ENCODE measurements at places on chromosomes 16 and 17.

DNA sequence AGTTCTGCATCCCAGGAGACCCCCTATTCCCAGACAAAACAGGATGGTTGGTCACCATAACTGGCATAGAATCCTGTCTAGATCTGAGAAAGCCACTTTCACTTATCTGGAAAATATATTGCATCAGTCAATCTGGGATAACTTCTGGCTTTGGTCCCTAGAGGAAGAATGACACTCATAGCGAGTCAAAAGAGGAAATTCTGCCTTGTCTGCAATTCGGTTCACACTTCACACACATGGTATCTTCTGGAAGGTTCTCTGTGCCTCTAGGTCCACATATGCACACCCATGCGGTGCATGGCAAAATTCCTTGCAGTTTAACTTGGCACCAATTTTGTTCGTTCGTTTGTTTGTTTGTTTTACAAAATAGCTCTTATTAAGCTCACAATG is 49.2 kb upstream of the WSCD1 start:
- DNase-seq = no peak

DNA sequence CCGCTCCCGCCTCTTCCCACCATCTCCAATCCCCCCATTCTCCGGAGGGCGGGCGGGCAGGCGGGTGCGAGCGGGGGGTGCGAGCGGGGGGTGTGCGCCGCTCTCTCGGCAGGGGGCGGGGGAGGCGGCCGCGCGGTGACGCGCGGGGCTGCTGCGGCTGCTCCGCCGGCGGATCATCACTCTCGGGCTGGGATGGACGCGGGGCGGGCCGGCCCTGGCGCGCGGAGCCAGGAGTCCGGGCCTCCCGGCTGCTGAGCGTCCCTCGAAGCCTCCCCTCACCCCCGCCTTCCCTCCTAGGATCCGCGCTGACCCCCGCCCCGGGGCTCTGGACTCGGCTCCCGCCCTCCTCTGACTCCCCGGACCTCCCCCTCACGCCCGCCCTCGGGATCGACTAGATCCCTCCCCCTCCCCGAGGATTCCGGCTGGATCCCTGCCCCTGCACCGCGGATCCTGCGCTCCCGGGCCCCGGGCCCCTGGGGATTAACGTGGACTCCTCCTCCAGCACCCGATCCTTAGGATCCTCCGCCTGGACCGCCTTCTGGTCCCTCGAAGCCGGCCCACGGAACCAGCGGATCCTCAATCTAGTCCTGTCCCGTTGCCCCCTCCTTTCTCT is 946 bp upstream of the TMEM256 start:
- DNase-seq = no peak

DNA sequence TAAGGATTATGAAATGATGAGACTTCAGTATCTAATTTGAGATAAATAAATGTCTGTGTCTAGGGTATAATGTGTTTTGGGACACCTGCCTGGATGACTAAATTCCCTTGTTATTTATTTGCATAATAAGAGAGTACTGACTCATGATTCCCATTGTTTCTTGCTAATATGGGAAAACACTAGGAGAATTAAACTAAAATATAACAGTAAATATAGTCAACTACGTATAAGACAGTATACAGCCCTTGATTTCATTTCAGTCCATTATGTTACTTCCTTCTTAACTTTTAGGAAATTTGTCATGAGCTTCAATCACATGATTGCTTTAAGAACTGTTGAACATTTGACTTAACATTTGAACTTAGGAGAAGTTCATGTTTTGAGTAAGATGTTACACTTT is 62.4 kb downstream of the VMP1 start:
- no peak for DNase-seq

DNA sequence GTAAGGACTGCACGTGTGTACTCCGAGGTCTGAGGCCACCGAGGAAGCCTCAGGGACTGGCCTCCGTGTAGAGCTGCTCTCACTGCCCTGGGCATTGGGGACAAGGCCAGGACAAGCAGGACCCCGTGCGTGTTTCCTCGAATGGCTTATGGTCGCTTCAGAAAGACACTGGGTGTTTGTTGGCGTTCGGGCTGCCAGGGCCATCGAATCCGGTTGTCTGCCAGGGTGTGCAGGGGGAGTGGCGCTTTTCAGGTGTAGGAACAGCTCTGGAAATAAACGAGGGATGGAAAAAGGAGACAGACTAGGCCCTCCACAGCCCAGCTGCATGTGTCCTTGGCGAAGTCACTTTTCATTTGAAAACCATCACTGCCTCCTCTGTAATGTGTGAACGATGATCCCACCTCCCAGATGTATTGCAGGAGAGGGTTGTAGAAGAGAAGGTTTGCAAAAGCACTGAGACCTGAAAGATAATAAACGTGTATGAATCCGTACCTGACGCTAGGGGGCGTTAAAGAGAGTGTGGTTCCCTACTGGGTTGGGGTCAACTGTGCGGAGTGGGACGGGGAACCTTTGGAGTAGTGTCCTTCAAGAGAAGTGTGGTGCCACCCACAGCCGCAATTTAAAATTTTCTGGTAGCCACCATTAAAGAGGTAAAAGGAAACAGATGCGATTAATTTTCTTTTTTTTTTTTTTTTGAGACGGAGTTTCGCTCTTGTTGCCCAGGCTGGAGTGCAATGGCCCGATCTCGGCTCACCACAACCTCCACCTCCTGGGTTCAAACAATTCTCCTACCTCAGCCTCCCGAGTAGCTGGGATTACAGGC is 2.1 kb upstream of the ZSCAN10 start:
- DNase-seq = peak; percentile 67

DNA sequence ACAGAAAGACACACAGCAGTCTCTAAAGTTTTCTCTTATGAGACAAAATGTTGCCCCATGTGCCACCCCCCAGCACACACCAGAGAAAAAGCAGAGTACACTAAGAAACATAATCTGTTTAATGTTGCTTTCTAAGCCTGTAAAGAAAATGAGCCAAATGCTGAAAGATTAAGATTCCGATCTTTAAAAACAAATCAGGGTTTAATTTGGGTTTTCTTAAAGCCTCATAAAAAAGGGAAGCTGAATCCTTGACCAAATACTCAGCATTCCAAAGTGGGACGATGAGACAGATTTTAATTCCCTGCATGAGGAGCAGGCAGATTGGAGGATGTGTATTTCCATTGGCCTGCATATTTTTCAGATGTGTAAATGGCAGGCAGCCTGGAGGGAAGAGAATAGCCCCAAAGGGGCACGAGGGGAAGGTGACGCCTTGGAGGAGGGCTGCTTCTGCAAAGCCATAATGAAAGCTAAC is 118.4 kb downstream of the COPRS start:
- DNase-seq = no peak

GRCh38 chr17:75673487-75673886 is 6.3 kb downstream of the SAP30BP start:
- no peak for DNase-seq

DNA sequence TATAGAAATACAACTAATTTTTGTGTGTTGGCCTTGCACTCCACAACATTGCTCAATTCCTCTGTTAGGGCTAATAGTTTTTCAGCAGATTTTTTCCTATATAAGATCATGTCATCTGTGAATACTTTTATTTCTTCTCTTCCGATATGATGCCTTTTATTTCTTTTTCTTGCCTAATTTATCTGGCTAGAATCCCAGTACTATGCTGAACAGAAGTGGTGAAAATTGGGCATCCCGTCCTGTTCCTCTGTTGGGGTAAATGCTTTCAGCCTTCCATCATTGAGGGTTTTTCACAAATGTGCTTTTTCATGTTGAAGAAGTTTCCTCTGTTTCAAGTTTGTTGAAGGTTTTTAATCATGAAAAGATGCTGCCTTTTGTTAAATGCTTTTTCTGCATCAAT is 22.7 kb upstream of the TNFRSF13B start:
- no peak for DNase-seq

DNA sequence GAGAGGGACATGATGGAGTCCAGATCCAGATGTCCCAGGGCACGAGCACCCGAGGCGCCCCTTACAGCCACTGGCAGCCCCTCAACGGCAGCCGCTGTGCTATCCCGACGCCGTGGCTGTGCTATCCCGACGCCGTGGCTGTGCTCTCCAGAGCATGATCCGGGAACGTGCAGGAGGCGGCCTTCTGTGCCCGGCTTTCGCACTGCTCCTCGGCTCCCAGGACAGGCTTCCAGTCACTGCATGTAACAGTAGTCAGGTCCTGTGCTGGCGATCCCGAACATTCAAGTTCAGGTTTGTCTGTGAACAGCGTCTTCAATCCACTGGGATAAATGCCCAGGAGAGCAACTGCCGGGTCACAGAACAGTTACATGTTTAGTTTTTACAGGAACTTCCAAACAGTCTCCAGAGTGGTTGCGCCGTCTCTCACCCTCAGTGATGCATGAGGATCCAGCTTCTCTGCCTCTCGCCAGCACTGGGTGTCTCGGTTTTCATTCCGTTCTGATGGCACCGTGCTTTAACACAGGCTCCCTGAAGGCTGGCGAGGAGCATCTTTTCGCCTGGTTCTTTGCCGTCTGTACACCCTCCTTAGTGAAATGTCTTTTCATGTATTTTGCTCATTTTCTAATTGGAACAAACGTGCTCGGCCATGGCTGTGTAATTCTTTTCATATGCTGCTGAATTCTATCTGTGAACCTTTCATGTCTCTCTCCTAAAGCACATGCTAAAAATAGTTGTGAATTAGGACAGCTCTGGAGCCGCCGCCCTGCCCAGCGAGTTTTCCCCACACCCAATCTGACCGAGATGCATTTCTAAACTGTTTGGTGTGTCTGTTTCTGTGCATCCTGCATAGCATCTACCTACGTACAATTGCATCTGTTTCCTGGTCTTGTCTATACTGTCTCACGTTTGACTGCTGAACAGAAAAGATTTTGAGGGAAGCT is 72.6 kb upstream of the METRNL start:
- no peak for DNase-seq

- no peak for DNase-seq
Observed at GRCh38 chr16:14284371-14284770, 213.3 kb downstream of the MRTFB start.

- DNase-seq = no peak
Observed at GRCh38 chr17:8708025-8708461, 36.6 kb downstream of the CCDC42 start.

DNA sequence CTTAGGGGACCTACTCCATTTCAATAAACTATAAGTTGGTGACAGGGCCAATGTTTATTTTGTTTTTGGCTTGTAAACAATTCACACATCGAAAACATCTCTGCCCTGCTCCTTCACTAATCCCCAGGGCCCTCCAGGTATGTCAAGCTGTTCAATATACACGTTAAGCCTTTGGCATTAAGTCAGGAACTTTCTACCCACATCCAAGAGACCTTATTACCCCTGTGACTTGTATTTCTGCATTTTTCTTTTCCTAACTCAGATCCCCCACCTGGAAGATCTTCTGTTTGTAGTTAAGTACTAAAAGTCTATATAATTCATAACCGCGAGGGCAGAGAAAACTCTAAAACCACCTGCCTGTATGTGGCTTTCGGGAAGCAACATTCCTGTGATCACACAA is 106.8 kb upstream of the AXIN2 start:
- DNase-seq = no peak

GRCh38 chr16:63349961-63350360 is 1313.7 kb upstream of the CDH8 start:
- no peak for DNase-seq

GRCh38 chr17:13952009-13952750 is 117.1 kb upstream of the COX10 start:
- no peak for DNase-seq

GRCh38 chr17:72340836-72341235 is 220.0 kb downstream of the SOX9 start:
- no peak for DNase-seq

DNA sequence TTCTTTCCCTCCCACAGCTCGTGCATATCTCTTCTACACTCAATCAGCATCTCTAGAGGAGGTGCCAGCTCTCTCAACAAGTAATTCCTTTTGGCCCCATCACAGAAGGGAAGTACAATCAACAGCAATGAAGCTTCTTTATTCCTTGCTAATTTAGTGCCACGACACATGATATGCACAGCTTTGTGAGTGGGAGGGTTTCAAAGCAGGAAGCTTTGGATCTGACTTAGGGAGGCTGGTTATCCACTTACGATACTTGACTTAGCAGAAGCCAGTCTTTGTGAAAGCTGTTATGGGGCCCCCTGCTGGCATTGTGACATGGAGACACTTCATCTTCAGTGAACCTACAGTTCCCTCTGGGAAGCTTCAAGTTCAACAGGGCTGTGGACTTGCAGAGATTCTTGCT is 81.0 kb downstream of the TMEM100 start:
- DNase-seq = peak; percentile 35

DNA sequence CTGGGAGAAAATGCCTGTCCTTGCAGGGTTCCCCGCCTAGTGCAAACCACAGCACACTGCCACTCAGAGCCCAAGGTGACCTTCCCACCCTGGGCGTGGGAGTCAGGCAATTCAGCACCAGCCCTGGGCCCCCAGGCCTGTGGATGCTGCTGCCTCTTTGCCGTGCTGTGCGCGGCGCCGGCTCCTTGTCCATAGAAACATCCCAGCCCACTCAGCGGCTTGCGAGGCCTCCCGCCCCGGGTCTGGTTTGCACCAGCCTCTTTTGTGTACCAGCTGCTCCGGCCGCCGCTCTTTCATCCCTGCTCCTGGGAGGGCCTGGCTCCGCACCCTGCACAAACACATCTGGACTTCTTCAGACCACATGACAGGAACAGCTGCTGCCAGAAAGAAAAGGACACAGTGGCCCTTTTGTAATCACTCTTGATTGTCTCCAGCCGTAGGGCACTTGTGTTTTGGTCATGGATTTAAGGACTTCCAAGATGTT is 75.4 kb upstream of the SDK2 start:
- peak; percentile 29 for DNase-seq

GRCh38 chr17:4327606-4328005 is 38.9 kb downstream of the UBE2G1 start:
- DNase-seq = peak; percentile 30

- DNase-seq = no peak
Observed at GRCh38 chr16:12793120-12793864, 10.4 kb downstream of the CPPED1 start.

GRCh38 chr17:8013731-8014557 is 11.5 kb downstream of the GUCY2D start:
- DNase-seq = no peak

GRCh38 chr16:29738514-29738913 is 7.3 kb downstream of the C16orf54 start:
- no peak for DNase-seq

- no peak for DNase-seq
Observed at GRCh38 chr17:41338961-41339485, 11.6 kb downstream of the KRT33A start.

- DNase-seq = no peak
Observed at GRCh38 chr16:85586380-85587104, 26.6 kb upstream of the GSE1 start.

DNA sequence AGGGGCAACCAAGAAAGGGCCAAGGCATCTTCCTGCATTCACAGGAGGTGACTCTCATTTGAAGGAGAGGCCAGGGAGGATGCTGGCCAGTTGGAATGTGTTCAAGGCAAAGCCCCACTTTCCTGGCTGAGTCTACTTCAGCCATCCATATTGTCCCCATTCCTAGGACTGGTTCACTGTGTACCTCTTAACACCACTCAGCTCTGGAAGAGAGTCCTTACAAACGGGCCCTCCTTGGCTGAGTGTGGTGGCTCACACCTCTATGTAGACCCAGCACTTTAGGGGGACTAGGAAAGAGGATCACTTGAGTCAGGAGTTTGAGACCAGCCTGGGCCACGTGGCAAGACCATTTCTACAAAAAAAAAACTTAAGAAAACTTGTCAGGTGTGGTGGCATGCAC is 28.1 kb upstream of the CFAP20 start:
- DNase-seq = no peak
